ENCODE measurements at places on chromosomes 4 and X.

DNA sequence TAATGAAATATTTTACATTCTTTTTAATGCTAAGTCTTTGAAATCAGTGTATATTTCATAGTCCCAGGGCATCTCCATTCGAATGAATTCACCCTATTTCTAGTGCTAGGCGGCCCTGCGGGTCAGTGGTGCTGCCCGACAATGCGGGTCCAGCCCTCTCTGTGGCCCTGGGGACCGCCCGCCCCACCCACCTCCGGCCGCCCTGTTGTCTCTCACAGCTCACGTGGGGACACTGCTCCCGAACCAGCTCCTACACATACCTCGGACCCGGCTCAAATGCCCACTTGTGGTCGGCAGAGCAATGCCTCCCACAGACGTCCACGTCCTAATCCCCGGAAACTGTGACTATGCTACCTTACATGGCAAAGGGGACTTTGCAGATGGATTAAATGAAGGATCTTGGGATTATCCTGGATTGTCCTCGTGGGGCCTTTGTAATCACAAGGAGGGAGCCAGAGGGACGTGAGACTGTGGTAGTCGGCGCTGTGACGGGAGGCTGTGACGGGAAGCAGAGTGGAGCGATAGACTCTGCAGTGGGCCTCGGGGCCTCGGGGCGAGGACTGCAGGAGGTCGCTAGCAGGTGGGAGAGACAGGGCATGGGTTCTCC lies 92.3 kb upstream of the PSAPL1 start:
- no peak for DNase-seq

- DNase-seq: no peak
These were observed 59.2 kb downstream of the NSUN7 start for GRCh38 chr4:40808926-40809457.

DNA sequence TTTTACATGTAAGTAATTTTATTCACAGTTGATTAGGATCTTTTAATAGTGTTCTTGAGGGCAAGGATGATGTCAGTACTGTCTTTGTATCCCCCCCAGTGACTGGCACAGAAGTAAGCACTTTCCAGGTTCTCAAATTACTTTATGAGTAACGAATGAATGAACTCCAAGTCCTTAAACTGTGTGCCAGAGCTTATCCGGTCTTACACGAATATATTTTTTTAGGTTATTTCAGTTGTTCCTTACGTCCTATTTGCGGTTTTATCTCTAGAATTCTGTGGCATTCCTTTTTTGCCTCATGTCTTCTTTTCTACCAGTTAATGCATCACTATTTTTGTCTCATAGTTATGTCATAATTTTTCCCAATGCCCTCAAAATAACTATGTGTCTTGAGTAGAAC lies 106.9 kb upstream of the MID1IP1 start:
- DNase-seq: no peak

GRCh38 chr4:37538931-37539330 lies 147.2 kb downstream of the RELL1 start:
- DNase-seq: no peak

DNA sequence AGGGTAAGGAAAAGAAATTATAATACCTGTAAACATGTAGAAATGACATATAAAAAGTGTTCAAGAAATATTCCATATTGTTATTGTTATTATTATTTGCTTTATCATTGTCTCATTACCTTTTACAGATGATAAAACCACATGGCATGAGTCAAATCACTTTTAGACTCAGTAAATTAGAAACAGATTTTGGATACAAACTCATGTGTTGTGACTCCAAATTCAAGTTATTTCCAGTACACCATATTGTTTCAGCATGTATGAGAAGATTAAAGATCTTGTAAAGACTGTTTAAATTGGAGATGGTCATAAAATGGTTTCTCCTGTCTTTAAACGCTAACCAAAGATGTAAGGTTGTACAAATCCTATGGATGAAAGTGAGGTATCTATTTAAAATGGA lies 18.1 kb downstream of the PPP1R2C start:
- DNase-seq: no peak

DNA sequence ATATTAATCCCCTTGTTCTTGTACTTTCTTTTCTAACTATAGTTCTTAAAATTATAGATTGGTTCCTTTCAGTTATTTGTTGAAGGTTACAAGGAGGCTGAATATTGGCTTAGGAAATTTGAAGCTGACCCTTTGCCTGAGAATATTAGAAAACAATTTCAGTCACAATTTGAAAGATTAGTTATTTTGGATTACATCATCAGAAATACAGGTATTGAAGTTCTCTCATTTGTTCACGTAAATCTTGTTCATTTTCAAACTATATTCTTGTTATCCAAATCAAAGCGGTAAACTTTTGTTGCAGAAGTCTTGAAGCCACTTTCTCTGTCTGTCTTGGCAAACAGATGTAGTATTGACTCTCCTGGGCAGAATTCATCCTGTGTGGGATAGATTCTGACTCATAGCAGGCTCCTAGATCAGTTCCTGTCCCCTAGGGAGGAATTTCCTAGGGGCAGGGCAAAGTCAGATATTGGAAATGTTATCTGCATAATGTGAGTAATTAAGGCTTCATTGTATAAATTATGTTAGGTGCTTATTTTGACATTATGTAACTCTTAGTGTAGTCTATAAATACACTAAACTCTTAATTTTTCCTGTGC lies 25.2 kb downstream of the PI4K2B start:
- DNase-seq: peak; percentile 47

GRCh38 chr4:87979810-87980209 lies 4.3 kb downstream of the SPP1 start:
- DNase-seq: no peak

DNA sequence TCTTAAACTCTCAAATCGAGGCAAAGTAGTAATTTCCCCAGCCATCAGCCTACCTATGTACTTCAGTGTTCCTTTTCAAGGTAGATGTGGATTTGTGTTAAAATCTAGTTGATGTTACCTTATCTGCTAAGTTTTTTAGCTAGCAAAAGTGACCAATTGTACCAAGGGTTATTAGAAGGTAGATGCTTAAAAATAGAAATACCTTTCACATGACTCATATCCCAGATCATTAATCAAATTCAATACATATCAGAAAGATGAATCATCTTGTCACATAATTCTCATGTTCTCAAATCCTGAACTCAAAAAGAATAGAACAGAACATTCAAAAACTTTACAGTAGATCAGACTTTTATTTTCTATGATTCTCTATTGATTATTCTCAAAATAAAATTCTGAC lies 3.5 kb downstream of the ENAM start:
- DNase-seq: peak; percentile 63

DNA sequence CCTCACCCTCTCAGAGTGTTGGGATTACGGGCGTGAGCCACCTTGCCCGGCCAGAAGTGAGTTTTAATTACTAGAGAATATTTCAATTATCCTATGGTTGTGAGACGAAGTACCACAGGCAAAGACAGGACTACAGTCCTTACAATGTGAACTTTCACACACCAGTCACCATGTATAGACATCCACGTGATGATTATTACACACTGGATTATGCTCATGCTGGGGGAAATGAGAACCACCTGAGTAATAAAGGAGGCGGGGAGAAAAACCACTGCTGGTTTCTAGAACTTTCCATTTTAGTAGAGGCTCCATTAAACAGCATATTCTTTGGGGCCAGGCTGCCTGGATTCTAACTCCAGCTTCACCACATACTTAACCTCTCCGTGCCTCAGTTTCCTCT lies 42.5 kb upstream of the TLR2 start:
- no peak for DNase-seq

GRCh38 chr4:84481077-84481859 lies 17.8 kb downstream of the NKX6-1 start:
- no peak for DNase-seq

- DNase-seq: no peak
These were observed 2008.5 kb upstream of the TENM3 start for GRCh38 chr4:180234730-180235129.

GRCh38 chr4:39291686-39292085 lies 74.5 kb downstream of the RFC1 start:
- no peak for DNase-seq

DNA sequence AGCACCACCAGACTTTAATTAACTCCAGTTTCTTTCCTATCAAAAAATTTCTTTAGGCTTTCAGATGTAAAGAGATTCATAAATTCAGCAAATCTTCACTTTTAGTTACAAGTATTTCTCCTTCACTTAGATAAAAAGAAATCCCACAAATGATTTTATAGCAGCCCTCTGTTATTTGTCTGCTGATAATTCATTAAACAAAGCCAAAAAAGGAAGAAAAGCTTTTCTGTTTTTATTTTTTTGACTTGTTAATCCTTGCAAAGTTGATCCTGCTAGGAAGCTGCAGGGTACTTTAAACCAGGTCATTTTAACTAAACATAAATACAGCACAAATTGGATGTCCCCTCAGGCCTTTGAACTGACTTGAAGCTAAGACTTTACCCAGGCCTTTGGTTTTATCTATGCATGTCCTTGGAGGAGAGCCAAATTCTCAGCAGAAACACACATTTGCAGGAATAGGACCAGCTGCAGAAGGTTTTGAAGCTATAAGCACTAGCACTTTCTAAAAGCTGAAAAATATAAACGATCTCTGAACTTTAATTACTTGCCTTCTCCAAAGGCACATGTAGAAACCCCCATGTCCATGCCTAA lies 57.5 kb downstream of the PCDH18 start:
- DNase-seq: peak; percentile 52

GRCh38 chr4:158051401-158052235 lies 121.2 kb downstream of the GASK1B start:
- peak; percentile 95 for DNase-seq

GRCh38 chr4:100736641-100737451 lies 219.0 kb upstream of the EMCN start:
- peak; percentile 81 for DNase-seq

GRCh38 chr4:157818946-157819692 lies 353.7 kb downstream of the GASK1B start:
- no peak for DNase-seq

DNA sequence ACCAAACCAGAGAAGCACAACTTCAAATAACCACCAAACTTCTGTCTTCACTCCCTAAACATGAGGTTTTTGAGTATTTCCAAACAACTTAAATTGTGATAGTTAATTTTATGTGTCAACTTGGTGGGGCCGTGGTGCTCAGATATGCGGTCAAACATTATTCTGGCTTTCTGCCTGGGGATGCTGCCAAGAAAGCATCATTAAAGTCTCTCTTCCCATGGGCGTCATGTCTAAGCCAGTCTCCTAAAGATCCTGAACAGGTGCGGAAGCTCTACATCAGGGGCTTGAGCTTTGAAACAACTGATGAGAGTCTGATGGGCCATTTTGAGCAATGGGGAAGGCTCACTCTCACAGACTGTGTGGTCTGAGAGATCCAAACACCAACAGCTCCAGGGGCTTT lies 24.1 kb upstream of the SOD3 start:
- DNase-seq: peak; percentile 66

- DNase-seq: no peak
These were observed 16.4 kb downstream of the METAP1 start for GRCh38 chr4:99011910-99012309.

DNA sequence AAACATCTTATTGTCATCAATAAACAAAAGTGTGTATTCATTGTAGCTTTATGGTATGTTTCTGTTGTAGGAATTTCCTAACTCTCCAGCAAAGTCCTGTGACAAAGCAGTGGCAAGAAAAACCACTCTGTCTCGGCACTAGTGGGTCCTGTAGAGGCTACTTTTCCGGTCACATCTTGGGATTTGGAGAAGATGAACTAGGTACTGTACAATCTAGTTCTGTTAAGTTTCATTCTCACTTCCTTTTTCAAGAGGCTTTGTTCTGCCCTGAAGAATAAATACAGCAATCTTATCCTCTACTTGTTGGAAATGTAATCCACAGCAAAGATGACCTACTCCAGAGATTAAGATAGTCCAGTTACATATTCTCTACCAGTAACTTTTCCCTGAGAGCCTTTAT lies 69.3 kb downstream of the HHIP start:
- no peak for DNase-seq

DNA sequence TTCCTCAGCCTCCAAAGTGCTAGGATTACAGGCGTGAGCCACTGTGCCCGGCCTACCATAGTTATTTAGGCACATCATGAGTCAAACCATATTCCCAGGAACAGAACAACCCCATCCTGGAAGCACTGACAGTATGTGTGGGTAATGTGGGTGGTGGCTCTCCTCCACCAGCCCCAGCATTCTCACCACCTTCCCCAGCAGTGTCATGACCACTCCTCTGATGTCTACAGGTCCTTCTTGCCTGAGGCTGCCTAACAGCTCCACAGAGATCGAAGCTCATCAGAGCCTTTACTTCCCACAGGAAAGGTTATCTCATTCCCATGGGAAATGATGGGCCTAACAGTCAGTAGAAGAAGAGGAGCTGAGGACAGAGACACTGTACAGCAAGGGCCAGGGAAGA lies 129.5 kb upstream of the GPC4 start:
- DNase-seq: no peak

DNA sequence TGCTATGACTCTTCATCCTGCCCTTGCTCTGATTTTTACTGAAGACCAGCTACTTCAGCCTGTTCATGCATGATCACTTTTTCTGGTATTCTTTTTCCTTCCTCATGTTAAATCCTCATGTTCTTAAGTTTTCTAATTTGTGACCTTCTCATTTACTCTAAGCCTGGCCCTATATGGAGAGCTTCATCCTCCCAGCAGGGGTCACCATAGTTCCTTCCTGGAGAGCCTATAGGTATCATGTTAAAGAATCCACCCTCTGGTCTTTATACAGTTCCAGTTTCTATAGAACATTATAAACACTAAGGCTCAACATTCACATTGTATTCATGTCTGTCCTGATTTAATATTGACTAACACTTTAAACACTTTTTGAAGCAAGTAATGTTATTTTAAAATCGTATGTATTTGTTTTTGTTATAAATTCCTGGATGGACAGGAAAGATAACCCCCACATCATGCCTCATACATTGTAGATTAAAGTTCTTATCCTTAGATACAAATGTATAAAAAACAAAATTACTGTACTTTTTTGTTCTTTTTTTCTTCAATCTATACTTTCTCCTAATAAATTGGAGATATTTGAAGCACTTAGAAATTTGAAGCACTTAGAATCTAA lies 53.8 kb upstream of the OTUD4 start:
- DNase-seq: peak; percentile 81

DNA sequence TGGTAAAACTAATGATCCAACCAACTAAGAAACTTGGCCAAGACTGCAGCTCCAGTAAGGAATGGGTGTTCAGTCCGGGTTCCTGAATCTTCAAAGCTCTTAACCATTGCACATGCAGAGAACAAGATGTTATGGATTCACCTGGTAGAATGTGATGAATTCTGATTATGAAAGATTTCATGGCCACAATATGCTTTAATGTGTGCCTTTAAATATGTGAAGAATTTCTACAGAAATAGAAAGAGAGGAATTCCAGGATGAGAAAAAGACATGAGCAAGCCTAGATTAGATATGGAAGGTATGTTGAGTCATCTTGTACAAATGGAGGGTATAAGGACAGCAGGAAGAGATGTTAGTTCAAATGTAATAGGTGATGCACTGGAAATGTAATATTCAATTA lies 472.2 kb upstream of the TENM3 start:
- peak; percentile 21 for DNase-seq

DNA sequence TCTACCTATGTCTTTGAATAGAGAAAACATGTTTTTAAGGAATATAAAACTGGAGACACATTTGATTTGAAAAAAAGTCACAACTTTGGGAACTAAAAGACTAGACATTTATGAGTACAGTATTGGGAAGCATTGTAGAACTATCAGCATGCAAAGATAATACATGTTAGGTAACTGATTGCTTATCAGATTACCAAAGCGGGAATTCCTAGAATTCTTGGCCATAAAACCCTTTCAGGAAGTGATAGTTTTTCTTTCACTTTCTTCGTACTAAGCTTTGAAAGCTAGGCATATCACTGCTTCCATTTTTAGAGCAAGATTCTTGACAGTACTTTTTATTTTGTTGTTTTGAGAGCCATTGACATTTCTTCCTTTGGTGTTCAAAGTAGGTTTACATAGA lies 646.6 kb upstream of the PITX2 start:
- DNase-seq: peak; percentile 12

- no peak for DNase-seq
These were observed 252.1 kb upstream of the KLHL4 start for GRCh38 chrX:87265518-87265917.
